ENCODE measurements at places on chromosomes 5 and 9.
A peak's percentile ranks its signal among the peaks of the same experiment; 100 is the strongest.

DNA sequence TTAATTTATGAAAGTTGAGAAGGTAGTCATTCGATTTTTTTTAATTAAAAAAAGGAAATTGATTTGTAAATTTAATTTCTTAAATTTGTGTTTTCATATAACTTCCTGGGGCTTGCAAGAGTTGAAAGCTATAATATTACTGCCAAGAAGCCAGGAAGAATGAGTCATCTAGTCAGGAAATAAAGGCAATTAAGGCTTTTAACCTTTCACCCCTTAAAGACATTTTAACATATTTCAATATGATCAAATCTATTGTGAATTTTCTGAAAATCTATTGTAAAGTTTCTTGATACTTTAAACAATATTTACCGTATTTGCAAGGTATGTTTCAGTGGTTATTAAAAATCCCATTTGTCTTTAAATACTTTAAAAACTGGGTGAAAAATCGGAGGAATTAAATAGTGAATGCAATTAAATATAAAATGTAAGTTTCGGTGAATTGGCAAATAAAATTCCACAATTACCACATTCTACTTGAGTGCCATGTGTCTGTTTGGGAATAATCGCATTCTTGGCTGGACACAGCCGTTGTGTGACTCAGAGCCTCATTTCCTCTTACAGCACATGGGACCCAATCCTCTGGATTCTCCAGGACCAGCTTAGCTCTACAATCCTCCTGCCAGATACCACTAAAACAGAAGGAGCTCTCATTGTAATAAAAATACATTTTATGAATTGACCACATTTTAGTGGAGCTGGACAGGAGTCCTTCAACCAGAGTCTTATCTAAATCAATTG is 310.7 kb downstream of the HCN1 start:
- H3K36me3 ChIP-seq: no peaks in the 10 kb centered on the region
- H3K4me1 ChIP-seq: no peaks in the 10 kb centered on the region
- no peak overlapping the region for H3K4me3 ChIP-seq
- no peak for DNase-seq
- no peaks in the 10 kb centered on the region for H3K27me3 ChIP-seq

DNA sequence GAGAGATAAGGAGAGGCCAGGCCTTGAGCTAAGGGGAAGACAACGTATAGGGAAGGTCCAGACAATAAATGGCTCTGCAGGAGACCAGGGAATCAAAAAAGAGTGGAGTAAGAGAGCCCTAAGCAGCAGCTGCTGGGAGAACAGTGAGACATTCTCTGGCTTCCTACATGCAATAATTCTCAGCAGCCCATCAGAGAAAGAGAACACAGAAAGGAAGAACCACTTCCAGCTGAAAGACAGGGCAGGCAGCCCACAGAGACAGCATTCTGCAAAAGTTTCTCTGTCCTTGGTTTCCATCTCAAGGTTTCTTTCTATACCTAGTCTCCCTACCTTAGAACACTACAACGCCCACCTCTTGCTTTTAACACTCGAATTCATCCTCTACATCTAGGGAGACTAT is 189.9 kb downstream of the DEPDC1B start:
- no peak overlapping the region for H3K27ac ChIP-seq
- H3K4me1 ChIP-seq: no peaks in the 10 kb centered on the region
- no peaks in the 10 kb centered on the region for H3K36me3 ChIP-seq
- H3K27me3 ChIP-seq: no peaks in the 10 kb centered on the region
- DNase-seq: no peak

DNA sequence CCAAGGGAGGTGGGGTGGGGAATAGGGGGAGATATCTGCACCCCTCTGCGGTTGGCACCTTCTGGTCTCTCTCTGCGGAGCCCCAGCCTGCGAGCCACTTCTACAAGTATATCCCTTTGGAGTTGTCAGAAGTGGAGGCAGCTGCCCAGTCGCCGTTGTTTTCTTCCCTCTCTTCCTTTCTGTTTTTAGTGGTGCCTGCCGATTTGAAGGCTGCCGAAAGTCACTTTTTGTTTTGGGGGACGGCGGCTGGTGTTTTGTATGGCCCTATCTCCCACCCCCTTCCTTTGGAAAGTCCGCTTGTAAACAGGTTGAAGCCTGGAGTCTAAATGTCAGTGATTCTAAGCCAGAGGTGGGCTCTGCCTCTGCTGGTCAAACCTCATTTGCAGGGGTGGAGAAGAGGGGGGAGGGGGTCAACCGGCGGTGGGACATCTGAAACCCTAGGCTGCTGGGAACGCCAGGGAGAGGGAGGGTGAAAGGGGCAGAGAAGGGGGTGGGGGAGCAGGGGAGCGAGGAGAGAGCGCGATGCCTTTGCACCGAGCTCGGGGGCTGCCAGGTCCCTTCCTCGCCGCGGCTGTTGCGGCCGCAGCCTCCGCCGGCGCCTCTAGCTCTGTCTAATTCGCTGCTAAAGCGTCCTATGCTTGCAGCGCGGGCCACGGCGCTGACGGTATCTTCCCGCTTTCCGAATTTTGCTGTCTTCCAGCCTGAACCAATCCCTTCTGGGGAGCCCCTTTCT is at the start of gene FGF10:
FGF10 (minus strand) TSS at position 331 of the 733 bp plus-strand sequence. CDS start 738 bp downstream, outside the sequence.
- no peak for DNase-seq
- peaks cover 21% of the 10 kb centered on the region for H3K27me3 ChIP-seq
- H3K27ac ChIP-seq: no peak within 1 kb of the TSS
- peak within 1 kb of the TSS; percentile 22 for H3K4me3 ChIP-seq
- no peaks in the 10 kb centered on the region for H3K36me3 ChIP-seq

DNA sequence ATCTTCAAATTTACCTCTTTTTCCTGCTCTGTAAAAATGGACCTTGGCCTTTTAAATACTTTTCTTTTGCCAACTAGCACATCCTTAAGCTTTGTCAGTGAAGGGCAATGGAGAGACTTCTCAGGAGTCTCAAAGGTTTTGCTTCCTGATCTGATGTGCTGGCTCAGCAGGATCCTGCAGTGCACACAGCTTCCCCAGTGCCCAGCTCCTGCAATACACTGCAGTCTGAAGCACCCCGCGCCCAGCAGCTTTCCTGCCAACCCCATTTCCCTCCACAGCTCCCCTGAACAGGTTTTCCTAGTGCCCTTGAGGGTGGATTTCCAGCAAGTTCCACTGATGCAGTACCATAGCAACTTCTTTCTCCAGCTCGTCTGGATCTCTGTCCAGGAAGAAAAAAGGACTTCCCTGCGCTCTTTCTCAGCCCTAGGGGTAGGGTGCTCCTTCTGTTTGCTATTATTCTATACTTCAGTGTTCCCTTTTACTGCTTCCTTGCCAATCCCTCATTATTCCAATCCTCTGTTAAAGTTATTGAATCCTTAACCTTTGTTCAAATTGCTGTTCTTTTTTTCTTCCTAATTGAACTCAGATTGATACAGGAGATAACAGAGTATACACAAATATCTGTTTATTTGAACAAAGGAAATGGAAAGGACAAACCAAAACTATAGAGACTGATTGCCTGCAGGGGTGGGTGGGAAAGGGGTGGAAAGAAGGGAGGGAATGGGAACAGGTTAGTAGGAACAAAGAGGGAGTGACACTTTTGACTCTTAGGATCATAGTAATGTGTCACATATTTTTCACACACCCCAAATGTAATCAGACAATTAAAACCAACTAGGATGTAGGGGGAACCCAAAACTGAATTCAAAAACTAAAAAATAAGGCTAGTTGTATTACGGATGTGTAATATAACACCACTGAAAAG is 8.5 kb downstream of the SNAPC3 start:
- no peaks in the 10 kb centered on the region for H3K27me3 ChIP-seq
- H3K4me1 ChIP-seq: peaks cover 40% of the 10 kb centered on the region
- DNase-seq: no peak
- H3K36me3 ChIP-seq: peaks cover 16% of the 10 kb centered on the region
- H3K27ac ChIP-seq: peak overlapping the region; percentile 88
- H3K4me3 ChIP-seq: peak overlapping the region; percentile 49

DNA sequence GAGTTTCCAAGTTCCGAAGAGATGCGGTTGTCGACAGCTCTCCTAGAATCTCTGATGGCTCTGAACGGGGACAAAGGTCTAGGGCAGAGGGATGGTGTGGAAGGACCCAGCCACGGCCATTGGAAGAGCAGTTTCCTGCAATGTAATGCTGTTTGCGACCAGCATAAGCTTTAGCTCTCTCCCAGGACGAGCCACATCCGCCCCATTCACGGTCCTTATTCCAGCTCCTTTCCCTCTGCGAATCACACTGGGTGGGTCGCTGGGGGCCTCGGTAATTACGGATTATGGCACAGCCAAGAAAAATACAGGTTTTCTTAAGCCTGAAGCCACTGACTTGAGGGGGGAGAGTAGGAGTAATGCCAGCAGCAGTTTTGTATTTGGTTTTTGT is 22.7 kb downstream of the ANXA2R start:
- no peaks in the 10 kb centered on the region for H3K27me3 ChIP-seq
- DNase-seq: peak; percentile 23

- H3K4me3 ChIP-seq: no peak overlapping the region
- no peak overlapping the region for H3K27ac ChIP-seq
- peaks cover 5% of the 10 kb centered on the region for H3K36me3 ChIP-seq
These were observed 12.9 kb upstream of the F2RL1 start for GRCh38 chr5:76805821-76806505.

- peaks cover 19% of the 10 kb centered on the region for H3K27me3 ChIP-seq
- H3K36me3 ChIP-seq: no peaks in the 10 kb centered on the region
- H3K27ac ChIP-seq: no peak overlapping the region
- H3K4me3 ChIP-seq: no peak overlapping the region
- H3K4me1 ChIP-seq: no peaks in the 10 kb centered on the region
These were observed 265.5 kb upstream of the ADAMTSL1 start for GRCh38 chr9:18208166-18209059.

- no peaks in the 10 kb centered on the region for H3K27me3 ChIP-seq
- peak overlapping the region; percentile 97 for H3K4me3 ChIP-seq
- peaks cover 2% of the 10 kb centered on the region for H3K36me3 ChIP-seq
- peaks cover 35% of the 10 kb centered on the region for H3K4me1 ChIP-seq
- peak overlapping the region; percentile 97 for H3K27ac ChIP-seq
These were observed 2.0 kb upstream of the TRIM14 start for GRCh38 chr9:98121058-98121457.

GRCh38 chr5:72392326-72392733 is 72.2 kb downstream of the PTCD2 start:
- peaks cover 51% of the 10 kb centered on the region for H3K27me3 ChIP-seq
- no peaks in the 10 kb centered on the region for H3K36me3 ChIP-seq
- DNase-seq: no peak
- H3K4me3 ChIP-seq: no peak overlapping the region
- H3K4me1 ChIP-seq: no peaks in the 10 kb centered on the region

GRCh38 chr5:126921241-126922091 is 108.9 kb downstream of the MARCHF3 start:
- no peak for DNase-seq
- peaks cover 11% of the 10 kb centered on the region for H3K4me1 ChIP-seq
- no peak overlapping the region for H3K4me3 ChIP-seq
- no peak overlapping the region for H3K27ac ChIP-seq
- H3K36me3 ChIP-seq: no peaks in the 10 kb centered on the region

- peak within 1 kb of the TSS; percentile 99 for H3K4me3 ChIP-seq
- H3K27me3 ChIP-seq: peaks cover 45% of the 10 kb centered on the region
- peak; percentile 84 for DNase-seq
These were observed at the start of gene NR4A3 for GRCh38 chr9:99821396-99822108. Gene NR4A3 (plus strand): TSS chr9:99821885. CDS start chr9:99828043, 6,158 bp downstream.

GRCh38 chr5:142404046-142404477 is 79.2 kb upstream of the SPRY4 start:
- peaks cover 12% of the 10 kb centered on the region for H3K4me1 ChIP-seq
- no peaks in the 10 kb centered on the region for H3K27me3 ChIP-seq
- H3K27ac ChIP-seq: peak overlapping the region; percentile 0
- no peak overlapping the region for H3K4me3 ChIP-seq
- peaks cover 3% of the 10 kb centered on the region for H3K36me3 ChIP-seq

- peaks cover 43% of the 10 kb centered on the region for H3K27me3 ChIP-seq
- H3K36me3 ChIP-seq: no peaks in the 10 kb centered on the region
- no peak for DNase-seq
- H3K4me3 ChIP-seq: no peak overlapping the region
- H3K27ac ChIP-seq: no peak overlapping the region
- peaks cover 2% of the 10 kb centered on the region for H3K4me1 ChIP-seq
These were observed 115.7 kb downstream of the FSTL4 start for GRCh38 chr5:133496631-133497030.

DNA sequence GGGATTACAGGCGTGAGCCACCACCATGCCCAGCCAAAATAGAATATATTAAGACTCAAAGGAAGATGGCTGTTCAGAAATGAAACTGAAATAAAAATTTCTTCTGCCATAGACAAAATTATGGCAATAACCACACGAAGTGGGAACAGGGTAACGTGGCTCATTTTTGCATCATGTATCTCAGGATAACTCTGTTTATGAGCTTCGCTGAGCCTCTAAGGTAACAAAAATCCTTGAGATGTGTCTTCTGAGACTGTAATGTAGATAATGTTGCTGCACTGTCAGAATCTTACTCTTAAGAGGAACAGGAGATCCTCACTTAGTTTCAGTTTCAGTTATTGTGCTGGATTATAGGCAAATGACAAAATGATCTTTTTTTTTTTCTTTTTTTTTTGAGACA is 153.8 kb downstream of the GOLPH3 start:
- no peak for DNase-seq
- no peaks in the 10 kb centered on the region for H3K27me3 ChIP-seq
- H3K27ac ChIP-seq: peak overlapping the region; percentile 88
- peaks cover 10% of the 10 kb centered on the region for H3K4me1 ChIP-seq
- H3K36me3 ChIP-seq: no peaks in the 10 kb centered on the region

DNA sequence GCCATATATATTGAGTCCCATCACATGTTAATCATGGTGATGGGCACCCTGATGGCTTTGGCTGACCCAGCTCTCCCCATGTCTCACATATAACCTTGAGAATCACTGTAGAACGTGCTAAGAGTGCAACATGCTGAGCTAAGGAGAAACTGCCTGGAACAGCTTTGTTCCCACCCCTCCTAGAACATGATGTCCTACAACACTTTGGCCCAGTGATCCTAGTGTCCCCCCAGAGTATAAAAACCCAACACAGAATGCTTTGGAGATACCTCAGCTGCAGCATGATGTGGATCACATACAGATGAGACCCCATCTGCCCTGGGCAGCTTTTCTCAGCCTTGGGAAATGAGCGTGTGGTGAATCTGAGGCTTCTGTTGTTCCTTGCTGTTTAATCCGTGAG is 343.5 kb downstream of the NFIB start:
- H3K27me3 ChIP-seq: no peaks in the 10 kb centered on the region
- no peak for DNase-seq
- no peak overlapping the region for H3K4me3 ChIP-seq
- H3K36me3 ChIP-seq: no peaks in the 10 kb centered on the region
- H3K4me1 ChIP-seq: no peaks in the 10 kb centered on the region

DNA sequence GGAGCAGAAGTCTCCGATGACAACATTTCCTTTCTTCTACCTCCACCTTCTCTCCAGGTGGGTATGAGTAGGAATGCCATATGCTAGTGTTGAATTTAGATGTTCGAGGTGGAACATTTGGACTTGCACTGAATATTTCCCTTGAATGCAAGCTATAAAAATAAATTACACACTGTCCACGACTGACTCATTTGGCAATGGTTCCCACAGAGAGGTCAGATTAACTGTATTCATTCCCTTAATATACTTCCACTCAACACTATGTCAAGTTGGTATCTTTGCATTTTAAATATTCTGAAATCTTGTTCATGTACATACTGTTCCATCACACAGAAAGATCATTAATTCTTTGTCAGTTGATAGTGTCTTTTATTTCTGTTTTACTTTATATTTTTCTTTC is 222.6 kb upstream of the PIK3R1 start:
- DNase-seq: no peak
- no peaks in the 10 kb centered on the region for H3K36me3 ChIP-seq
- H3K27me3 ChIP-seq: peaks cover 36% of the 10 kb centered on the region
- H3K4me3 ChIP-seq: no peak overlapping the region
- H3K4me1 ChIP-seq: no peaks in the 10 kb centered on the region
